ENCODE measurements at places on chromosomes 6 and 20.

DNA sequence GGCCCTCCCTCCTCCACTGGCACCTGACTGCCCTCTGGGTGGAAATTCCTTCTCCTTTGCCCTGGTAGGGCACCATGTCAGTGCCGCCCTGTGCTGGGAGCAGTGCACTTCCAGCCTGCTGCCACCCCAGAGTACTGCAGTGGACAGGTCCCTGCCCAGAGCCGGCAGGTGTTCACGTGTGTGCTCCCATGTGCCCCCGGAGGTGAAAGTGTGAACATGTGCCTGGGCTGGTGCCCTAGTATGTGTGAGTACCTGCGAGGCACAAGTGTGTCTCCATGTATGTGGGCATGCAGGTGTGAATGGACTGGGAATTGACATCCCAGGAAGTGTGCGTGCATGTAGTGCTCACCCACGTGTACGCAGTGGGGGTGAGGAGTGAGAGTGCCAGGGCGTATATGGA is 29.4 kb downstream of the SDCBP2 start:
- no peak for DNase-seq

DNA sequence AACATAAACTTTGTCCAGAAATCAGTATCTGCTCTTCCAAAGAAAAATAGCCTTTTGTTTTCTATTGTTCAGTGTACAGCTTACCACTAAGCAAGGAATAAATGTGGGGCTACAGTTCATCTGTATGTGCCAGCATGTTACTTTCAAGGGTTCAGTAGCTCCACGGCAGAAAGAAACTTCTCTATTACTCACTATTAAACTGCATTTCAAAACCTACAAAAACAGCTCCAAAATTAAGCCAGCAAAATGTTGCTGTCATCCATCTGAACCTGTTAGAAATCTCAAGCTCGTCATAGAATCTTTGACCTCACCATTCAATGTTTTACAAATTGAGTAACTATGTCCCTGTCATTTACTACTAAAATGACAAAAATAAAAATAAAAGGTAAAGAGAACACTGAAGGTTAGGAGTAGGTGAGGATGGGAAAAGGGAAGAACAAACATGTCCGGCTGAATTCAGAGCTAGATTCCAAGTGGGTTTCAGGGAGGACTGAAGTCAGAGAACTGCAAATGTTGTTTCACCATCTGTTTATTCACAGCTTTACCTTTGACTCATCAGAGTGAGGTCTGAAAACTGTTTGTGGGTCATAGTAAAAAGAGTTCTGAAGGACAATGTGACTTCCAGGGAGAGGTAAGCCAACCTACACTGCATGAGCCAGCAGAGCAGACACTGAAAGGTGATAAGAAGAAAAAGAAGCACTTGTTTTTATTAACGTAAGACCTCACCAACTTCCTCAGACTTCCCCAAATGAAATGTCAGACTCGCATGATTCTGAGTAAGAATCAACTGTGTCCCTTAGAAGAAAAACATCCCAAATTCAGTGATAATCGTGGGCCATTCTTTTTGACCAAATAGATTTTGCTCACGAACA is 62.0 kb downstream of the ATXN1 start:
- DNase-seq: no peak

GRCh38 chr6:19209202-19209601 is 628.0 kb upstream of the ID4 start:
- no peak for DNase-seq

DNA sequence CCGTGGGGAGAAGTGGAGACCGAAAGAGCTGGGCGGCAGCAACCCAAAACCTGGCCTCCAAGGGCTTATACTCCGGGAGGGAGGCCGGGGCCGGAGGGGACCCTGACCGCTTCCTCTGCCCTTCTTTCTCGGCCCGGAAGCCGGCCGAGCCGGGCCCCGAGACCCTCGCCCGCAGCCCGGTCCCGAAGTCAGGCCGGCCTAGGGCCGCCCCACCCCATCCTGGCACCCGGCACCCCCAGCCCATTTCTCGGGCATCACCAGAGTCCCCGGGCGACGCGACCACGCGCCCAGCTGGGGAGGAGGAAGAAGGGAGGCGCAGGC is 572 bp upstream of the ZDHHC14 start:
- DNase-seq: no peak

DNA sequence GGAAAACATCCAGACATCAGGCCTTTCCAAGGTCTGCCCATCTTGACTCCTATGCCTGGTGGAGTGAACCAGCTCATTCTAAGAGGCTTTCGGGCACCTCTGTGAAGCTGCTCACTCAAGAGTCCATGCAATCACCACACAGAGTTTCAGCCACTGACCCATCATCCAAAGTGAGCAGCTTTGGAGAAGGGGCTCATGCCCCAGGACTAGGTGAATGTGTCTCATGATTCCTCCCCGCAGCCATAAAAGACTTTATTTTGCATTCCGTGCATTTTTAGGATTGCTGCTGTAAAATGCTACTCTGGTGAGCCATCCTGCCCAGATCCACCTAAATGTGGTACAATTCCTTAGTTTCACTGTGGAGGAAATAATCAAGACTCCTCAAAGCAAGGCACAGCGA is 44.5 kb upstream of the EZR start:
- peak; percentile 51 for DNase-seq

DNA sequence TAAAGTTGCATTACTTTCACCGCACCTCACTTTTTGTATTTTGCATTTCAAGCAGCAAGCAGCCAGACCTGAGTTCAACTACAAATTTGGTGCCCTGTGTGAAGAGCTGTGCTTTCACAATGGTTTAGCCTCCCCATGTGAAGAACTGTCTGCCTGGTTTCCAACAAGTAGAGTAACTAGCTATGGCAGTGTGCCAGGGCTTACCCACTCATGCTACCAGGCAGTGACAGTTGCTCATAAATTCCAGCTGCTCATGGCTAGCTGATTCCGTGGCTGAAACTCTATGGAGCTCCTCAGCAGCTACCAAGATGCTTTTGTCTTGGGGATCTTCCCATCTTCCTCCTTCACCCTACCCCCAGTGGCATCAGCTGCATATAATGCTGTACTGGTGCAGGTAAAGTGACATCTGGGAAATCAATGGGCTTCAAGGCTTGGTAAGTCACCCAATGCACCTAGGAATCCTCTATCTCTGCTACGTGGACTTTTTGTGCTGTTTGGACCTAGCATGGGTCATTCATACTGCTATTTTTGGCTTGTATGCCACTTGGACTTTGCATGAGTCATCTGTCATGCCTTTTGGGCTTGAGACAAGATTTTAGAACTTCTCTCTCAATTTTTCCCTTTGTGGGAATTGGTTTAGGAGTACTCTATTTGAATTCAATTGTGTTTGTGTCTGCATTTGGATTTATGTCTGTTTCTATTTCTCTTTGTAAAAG is 176.5 kb upstream of the GJE1 start:
- no peak for DNase-seq

- no peak for DNase-seq
Measured at GRCh38 chr6:148997865-148998264, 251.0 kb downstream of the UST start.
